ENCODE measurements at places on chromosomes 6 and 20.

- no peak for DNase-seq
Observed at GRCh38 chr6:39929733-39930461, 4.4 kb downstream of the MOCS1 start.

GRCh38 chr6:167827583-167828324 is 1.0 kb downstream of the AFDN start:
- DNase-seq = peak; percentile 76

GRCh38 chr6:99432877-99433276 is 7.8 kb upstream of the PNISR start:
- no peak for DNase-seq

GRCh38 chr20:49965781-49966305 is 16.9 kb upstream of the SNAI1 start:
- no peak for DNase-seq

DNA sequence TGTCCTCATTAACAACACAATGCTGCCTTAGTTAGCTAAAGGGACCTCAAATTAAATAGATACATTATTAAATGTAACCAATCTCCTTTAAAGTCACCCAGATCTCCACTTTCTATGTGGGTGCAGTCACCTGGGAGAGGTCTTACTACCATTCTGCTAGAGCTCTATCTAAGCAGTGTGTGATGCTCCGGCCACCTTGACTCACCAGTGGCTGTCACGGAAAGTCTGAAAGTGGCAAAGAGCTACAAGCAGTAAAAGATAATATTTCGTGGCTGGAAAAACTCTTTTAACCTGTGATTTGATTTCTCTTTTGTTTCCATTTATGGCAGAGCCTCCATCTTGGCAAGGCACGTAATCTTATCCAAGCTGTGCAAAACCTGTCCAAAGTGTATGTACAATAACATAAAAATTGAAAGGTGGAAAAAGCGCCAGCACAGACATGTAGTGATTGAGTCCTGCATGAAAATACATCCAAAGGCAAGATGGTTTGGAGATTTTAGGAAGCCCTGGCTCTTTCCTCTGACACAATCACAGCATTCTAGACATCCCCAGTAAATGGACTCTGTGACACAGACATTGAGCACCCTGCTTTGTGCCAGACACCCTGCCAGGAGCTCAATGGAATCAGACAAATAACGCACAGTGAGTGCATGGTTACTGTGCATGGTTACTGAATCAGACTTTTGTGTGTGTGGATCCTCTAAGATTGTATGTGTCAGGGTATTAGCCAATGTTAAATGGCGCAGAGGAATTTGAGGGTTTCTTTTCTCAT is 116.6 kb downstream of the ADAT2 start:
- no peak for DNase-seq

GRCh38 chr20:25468126-25469075 is 60.9 kb downstream of the GINS1 start:
- no peak for DNase-seq

DNA sequence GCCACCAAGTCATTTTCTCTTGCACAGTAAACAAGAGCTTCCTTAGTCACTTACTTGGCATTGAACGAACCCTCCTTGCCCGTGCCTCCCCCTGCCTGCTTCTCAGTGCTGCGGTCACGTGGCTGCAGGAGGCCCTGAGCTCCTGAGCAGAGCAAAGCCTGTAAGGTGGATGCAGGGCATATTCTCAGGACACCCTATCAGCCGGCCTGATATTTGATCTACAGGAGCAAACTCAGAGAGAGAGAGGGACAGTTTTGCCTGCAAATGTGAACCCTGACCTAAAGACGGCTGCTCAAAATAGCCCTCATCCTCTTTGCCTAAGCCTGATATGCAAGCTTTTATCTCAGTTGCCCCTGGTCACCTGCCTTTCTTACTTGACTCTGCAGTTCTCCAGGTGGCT is 93.0 kb upstream of the POPDC3 start:
- no peak for DNase-seq

DNA sequence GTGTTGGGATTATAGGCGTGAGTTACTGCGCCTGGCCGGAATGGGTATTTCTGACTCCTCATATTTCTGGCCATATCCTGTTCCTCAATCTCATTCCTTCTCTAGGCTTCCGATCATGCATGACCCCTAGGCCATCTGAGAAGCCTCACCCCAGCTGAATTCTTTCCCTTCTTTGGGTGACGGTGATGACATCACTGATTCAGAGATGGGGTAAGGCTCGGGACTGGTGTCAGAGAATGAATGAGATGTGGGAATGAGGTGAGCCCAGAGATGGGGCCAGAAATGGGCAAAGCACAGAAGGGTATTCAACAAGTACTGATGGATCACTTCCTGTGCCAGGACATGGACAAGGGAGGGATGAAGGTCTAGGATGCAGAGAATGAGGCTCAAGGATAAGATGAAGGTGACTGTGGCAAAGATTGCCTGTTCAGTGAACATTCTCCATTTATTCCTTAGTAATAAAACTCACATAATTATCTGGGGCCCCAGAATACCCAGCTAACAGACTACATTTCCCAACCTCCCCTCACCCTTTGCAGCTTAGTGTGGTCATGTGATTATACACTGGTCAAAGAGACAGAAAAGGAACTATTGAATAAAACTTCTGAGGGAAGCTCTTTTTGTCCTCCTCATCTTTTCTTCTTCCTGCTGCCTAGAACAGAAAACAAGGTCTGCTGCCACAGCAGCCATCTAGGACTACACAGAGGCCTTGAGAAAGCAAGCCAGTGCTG is 39.6 kb downstream of the KIAA0319 start:
- no peak for DNase-seq

DNA sequence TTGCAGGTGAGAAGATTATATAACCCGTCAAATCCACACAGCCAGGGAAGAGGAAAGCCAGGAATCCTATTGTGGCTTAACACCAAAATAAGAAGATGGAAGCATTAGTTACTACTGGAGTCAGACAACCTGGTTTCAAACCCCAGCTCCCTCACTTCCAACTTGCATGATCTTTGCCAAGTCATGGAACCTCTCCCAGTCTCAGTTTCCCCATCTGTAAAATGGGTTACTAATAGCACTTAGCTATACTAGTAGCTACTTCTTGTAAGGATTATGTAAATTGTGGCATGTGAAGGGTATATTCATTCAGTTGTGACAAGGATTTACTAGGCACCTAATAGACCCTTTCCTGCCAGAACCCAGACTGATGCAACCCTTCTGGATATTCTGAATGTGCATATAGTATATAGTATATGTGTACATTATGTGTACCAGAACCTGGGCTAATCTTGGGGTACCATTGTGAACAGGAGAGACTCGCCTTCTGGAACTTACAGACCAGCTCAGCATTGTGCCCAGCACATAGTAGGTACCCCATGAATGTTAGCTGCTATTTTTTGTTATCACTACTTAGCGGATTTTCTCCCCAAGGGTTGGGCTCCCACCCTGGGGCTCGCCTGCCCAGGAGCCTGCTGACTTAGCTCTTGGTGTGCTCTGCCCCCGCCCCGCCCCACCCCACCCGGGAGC is 50.3 kb downstream of the JPH2 start:
- DNase-seq = no peak

- no peak for DNase-seq
Observed at GRCh38 chr6:24905483-24905882, 30.3 kb downstream of the RIPOR2 start.

DNA sequence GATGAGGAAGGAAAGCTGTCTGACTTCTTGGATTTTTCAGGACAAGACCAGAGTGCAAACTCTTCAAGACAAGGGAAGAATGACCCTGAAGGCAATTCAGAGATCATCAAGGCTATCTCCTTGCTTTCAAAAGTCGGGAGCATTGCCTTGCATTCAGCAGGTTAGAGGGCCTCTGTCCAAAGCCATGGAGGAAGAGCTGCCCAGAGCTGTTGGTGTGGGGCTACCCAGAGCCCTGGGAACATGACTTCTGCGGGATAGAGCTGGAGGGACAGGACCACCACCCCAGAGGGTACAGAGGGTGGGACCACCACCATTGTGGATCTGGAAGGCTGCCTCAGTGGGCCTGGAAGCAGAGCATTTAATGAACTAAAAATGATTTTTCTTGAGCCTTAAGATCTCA is 5.2 kb upstream of the SRXN1 start:
- no peak for DNase-seq
